ENCODE measurements at places on chromosomes 2 and 18. TPM values are rescaled to one million over a fixed set of nuclear protein-coding genes. Genes with fewer than 3 reads are reported as not detected.

Gene ALPI
- total RNA-seq: not detected

Gene NRP2
- 309 TPM for total RNA-seq

Gene AKAIN1
- total RNA-seq: not detected

Gene ERBB4
- total RNA-seq: under 0.01 TPM

Gene B3GNT7
- total RNA-seq: 13.0 TPM

Gene PLCD4
- total RNA-seq: 1.3 TPM

Gene WNT10A
- total RNA-seq: not detected

Gene KCNK3
- under 0.01 TPM for total RNA-seq

Gene CDH20
- 0.11 TPM for total RNA-seq

Gene MOGAT1
- not detected for total RNA-seq

Gene CBLN2
- total RNA-seq: not detected

Gene BCS1L
- 17.7 TPM for total RNA-seq

Gene SETBP1
- 5.1 TPM for total RNA-seq

Gene AFF3
- total RNA-seq: not detected

Gene MBD2
- total RNA-seq: 27.2 TPM

Gene SPATA3
- not detected for total RNA-seq
